ENCODE measurements at places on chromosomes 1 and 21.

GRCh38 chr1:191839891-191840290, 318.4 kb upstream of the RGS18 start:
- no peak for DNase-seq

- DNase-seq, result no peak
Measured at GRCh38 chr1:14928412-14928811, 225.1 kb upstream of the TMEM51 start.

GRCh38 chr1:44347280-44347679, 7.8 kb downstream of the ERI3 start:
- no peak for DNase-seq

DNA sequence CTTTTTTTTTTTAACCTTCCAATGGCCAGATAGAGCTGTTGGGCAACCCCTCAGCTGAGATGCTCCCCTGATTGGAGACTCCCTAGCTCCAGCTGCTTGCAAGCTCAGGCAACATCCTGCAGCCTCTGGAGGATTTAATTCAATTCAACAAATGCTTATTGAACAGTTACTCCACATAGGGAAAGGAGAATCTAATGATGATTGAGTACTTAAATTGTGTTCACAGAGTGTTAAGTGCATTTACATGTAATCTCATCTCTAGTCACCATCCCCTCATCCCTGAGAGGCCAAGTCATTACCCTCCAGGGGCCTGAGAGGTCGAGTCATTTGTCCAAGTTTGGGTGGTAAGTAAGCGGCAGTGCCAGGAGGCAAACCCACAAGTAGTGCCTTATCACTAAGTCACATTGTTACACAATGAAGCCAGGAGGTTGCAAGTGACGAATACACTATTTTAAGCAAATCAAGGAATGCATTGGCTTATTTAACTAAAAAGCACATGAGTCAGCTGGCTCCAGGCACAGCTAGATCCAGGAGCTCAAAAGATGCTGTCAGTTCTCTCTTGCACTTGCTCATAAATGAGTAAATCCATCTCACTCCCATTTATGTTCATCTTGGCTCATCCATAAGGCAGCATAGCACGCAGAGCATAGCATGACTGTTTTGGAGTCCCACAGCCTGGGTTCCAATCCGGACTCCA, 64.3 kb downstream of the OPTC start:
- no peak for DNase-seq

GRCh38 chr1:91891969-91892368, 6.0 kb upstream of the TGFBR3 start:
- DNase-seq, result no peak

- no peak for DNase-seq
Measured at GRCh38 chr21:37695111-37695510, 221.1 kb downstream of the KCNJ6 start.

- no peak for DNase-seq
Measured at GRCh38 chr1:43976045-43976444, 1.3 kb downstream of the ATP6V0B start.

- no peak for DNase-seq
Measured at GRCh38 chr1:192350356-192350755, 33.6 kb downstream of the RGS21 start.

DNA sequence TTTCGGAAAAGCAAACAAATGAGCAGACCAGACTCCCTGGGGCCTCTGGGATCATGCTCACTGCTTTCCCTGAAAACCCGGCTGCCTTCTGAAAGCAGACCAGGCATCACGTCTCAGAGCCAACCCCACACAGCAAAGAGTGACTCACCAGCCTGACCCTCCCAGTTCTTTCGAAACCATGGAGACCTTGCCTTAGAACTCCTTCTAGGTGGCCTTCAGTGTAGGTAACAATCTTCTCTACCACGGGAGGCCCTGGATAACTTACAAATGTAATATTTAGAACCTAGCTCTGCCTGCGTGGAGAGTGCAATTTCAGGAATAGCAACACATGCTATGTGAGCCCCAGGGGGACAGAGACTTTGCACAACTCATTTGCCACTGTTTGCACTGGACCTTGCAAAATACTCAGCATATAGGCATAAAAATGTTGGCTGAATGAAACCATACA, 105.2 kb downstream of the SUSD4 start:
- peak; percentile 16 for DNase-seq

DNA sequence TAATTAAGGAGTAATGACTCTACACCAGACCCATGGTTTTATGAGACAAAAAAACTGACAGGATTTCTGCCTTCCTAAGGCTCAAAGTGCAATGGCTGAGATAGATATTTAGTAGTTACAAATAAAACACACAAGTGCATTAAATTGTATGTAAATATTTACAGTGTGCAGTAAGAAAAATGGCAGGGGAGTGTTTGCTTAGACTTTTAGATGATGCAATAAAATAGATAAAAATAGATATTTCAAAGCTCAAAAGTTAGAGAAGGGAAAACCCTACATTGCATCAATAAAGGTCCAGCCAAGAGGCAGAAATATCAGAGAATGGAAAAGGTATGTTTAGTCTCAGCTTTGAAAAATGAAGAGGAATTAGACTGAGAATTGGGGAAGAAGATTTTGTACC, 226.3 kb upstream of the FGGY start:
- no peak for DNase-seq

GRCh38 chr1:119968068-119968492, 71.8 kb upstream of the ADAM30 start:
- peak; percentile 63 for DNase-seq

GRCh38 chr1:226600254-226600653, 51.7 kb downstream of the STUM start:
- DNase-seq, result no peak

GRCh38 chr21:28447462-28447861, 545.2 kb downstream of the LTN1 start:
- no peak for DNase-seq

GRCh38 chr1:39687243-39687642, 4.0 kb downstream of the HPCAL4 start:
- no peak for DNase-seq

GRCh38 chr1:175188936-175189335, 3.6 kb downstream of the KIAA0040 start:
- no peak for DNase-seq

- DNase-seq, result no peak
Measured at GRCh38 chr1:159921700-159922504, 3.4 kb downstream of the TAGLN2 start.
